ENCODE measurements at places on chromosomes 1 and 21.

- DNase-seq, result no peak
These were observed 99.5 kb downstream of the CASZ1 start for GRCh38 chr1:10696977-10697376.

- DNase-seq, result no peak
These were observed 3.5 kb upstream of the UTS2 start for GRCh38 chr1:7856345-7856744.

DNA sequence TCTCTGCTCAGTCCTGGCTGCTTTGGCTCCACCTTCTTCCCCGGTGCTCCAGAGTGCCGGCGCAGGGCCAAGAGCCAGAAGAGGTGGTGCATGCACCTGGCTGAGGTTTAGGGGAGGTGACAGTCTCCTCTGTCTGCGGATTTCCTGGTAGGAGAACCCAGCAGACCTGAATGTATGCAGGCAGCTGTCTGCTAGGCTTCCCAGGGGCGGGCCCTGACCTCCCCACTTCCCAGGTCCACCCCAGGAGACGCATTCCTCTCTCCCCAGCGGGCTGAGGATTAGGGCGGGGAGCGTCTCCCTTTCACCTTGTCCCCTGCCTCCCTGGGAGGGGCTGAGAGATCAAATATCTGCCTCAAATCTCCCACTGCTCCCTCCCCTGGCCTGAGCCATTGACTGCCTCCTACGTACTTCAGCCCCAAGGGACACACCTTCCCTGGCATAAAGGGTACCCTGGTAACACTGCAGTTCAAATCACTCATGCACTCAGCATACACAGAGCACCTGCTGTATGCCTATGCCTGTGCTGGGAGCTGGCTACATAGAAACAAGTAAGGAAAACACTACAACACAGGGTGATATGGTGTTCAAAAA lies 27.5 kb downstream of the DMBX1 start:
- DNase-seq, result no peak

DNA sequence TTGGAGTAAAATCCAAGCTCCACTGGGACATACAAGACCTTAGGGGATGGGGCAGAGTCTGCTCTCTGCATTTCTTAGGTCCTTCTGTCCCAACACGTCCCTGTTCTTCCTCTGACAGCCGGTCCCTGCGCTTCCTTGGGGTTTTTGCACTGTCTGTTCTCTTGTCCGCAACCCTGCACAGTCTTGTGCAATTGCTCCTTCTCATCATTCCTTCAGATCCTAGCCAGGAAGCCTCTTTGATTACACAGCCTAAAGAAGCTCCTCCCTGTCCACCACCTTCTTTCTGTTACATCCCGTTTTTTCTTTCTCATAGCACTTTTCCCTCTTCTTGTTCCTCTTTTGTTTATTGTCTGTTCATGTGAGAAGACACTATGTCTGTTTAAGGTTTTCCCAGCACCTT lies 19.9 kb downstream of the ACOT11 start:
- DNase-seq, result no peak

DNA sequence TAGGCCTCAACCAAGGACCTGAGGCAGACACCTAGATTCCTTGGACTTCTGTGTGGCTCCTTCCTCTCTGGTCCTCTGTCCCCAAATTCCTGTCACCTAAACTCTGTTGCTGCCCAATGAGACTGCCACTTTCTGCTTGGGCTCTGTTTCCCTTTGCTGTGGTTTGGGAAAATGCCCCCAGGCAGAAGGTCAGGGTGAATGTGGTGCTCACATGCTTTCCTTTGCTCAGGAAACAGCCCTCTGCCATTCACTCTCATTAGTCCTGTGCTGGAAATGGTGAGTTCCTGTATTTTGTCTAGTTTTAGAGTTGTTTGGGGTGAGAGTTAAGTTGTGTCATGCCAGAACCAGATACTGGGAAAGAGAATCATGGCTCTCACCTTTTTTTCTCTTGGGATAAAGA lies 22.7 kb upstream of the SHE start:
- no peak for DNase-seq

DNA sequence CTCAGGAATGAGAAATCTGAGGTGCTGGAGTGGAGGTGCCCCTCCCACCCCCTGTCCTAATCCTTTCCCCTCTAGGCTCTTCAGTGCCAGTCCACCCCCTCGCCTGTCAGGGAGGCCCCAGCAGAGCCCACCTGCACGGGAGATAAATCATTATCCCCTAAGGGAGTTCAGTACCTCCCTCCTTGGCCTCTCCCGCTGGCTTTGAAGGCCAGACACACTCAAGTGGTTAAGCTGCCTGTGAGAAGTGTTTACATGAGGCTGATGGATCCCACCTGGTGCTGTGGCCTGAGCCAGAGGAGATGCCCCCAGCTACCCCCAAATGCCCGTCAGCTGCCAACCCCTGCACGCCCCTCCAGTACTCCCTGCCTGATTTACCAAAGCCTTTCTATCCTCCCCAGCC lies 3.7 kb downstream of the RSPO1 start:
- DNase-seq, result no peak

GRCh38 chr21:41641821-41642701 lies 124.8 kb downstream of the RIPK4 start:
- no peak for DNase-seq

- no peak for DNase-seq
These were observed 14.0 kb upstream of the LEMD1 start for GRCh38 chr1:205435578-205436573.

DNA sequence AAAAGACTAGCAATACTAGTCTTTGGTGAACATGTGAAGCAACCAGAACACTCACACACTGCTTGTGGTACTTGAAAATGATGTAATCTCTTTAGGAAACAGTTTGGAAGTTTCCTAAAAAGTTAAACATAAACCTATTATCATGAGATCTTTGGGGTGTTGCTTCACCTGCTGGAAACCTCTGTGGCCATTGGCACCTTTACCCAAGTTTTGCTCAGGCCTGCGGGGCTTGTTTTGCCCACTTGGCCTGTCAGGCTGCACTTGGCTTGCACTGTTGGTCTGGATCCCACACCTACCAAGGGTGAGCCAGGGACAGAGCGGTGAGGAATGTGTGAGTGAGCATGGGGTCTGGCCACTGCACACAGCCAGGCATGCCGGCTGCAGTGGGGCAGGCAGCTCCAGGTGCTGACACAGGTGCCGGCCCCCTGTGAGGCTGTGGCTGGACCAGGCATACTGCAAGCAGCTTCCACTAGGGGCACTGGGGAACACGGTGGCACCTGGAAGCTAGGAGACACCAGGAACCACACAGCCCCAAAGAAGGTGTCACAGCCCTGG lies 14.4 kb upstream of the FNBP1L start:
- DNase-seq, result no peak

DNA sequence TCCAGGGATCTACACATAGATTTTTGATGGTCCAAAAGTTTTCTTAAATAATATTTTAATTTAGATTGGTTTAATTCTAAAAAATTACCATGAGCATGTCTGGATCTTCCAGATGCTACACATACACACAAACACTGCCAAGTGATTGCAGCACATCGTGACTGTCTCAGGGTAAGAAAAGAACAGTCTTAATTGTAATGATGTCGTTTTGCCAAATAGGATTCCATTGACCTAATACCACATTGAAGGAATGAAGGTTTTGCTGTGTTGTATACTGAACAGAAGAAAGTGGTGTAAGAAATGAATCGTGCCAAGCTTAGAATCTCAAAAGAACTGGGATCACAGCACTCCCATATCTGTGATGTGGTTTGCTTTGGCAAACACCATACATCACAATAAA lies 633.3 kb upstream of the CAMK1G start:
- DNase-seq, result no peak

GRCh38 chr21:31198575-31198974 lies 145.5 kb downstream of the TIAM1 start:
- DNase-seq, result no peak

GRCh38 chr1:38584448-38585355 lies 274.9 kb downstream of the RRAGC start:
- DNase-seq, result no peak

DNA sequence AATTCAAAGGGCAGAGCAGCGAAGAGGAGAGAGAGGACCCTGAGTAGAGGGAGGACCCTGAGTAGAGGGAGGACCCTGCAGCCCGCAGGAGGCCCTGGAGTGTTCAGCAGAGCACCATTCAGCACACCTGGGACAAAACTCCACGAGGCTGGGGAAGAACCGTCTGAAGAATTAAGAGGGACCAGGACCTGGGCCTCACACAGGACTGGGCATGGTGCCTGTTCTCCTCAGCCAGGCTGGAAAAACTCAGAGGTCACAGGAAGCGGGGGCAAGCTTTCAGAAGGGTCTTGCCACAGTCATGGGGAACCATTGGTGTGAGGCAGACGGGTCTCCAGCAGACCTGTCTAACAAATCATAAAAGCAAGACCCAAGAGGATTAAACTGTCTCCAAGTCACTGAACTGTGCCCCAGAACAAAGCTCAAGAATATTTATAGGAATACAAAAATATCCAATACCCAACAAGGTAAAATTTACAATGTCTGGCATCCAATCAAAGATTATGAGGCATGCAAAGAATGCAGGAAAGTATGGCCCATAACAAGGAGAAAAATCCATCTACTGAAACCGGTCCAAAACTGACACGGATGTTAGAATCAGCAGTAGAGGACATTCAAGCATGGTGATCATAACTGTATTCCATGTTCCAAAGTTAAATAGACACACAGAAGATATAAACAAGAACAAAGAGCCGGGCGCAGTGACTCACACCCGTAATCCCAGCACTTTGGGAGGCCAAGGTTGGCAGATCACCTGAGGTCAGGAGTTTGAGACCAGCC lies 30.6 kb downstream of the MORN1 start:
- DNase-seq, result no peak

DNA sequence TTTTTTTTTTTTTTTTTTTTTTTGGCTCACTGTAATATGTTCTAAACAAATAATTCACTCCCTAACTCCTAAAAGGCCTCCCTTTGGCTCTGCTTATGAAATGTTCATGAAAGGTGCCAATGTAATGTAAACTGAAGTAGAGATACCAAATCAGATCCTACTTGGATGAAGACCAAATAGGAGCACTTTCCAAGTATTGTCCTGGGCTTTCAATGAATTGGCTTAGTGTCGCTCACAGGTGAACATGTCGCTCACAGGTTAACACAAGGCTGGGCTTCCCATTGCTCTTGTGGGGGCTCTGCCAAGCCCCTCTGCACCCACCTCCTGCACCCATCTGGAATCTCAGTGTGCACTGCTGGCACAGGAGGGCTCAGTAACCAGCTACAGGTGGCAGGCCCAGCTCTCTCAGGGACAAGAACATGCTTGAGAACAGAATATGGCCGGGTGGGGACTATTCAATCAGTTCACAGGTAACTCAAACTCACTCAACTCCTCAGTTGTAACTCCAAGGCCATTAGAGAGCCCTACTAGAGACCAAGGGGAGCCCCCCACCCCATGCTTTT lies 10.6 kb upstream of the CD58 start:
- DNase-seq, result no peak

DNA sequence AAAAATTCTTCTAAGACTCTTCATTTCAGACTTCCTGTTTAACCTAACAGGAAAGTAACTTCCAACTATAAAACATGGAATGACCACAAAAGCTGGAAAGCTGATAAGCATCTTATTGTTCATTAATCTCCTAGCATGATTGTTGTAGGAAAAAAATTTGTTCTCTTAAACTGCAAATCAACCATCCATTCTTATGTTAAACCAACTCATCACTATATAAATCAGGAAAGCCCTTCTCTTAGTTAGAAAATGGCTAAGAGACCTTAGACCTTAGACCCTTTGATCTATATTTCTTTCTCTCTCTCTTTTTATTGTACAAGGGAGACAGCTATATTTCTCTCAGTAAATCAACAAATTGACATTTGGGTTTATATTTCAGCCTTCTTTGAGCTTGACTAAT lies 101.4 kb downstream of the UBE2U start:
- DNase-seq, result no peak

DNA sequence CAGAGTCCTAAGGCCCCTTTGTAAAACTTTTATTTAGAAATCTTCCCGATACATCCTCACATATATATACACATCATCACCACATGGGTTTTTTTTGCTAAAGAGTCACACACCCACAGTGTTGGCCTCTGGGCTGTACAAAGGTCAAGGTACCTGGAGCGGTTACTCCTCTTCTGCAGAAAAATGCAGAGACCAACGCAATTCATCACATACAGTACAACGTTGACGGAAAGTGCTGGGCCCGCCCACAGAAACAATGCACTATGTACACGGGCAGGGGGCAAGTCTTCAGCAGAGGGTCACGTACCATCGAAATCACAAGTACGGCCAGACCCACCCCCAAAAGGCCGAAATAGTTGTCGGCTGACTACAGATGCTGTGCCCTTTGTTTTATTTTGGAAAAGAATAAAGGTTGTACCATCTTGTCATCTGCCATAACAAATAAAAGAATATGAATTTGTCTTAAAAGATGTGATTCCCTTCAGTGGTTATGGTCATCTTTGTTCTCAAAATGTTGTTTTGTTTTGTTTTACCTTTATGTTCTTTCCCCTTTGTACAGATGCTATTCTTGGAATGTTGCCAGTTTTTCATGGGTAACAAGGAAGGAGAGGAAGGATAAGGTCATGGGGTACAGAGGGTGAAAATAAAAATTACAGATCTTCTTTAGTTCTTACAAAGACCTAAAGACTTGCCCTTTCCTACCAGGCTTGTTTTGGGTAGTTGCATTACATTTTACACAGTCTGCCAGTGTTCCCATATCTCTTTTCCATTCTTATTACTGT lies 15.6 kb downstream of the TAL1 start:
- DNase-seq, result no peak

- no peak for DNase-seq
These were observed 5.1 kb downstream of the TMEM201 start for GRCh38 chr1:9593492-9594465.

GRCh38 chr1:21801100-21801499 lies 11.0 kb upstream of the LDLRAD2 start:
- DNase-seq, result no peak

DNA sequence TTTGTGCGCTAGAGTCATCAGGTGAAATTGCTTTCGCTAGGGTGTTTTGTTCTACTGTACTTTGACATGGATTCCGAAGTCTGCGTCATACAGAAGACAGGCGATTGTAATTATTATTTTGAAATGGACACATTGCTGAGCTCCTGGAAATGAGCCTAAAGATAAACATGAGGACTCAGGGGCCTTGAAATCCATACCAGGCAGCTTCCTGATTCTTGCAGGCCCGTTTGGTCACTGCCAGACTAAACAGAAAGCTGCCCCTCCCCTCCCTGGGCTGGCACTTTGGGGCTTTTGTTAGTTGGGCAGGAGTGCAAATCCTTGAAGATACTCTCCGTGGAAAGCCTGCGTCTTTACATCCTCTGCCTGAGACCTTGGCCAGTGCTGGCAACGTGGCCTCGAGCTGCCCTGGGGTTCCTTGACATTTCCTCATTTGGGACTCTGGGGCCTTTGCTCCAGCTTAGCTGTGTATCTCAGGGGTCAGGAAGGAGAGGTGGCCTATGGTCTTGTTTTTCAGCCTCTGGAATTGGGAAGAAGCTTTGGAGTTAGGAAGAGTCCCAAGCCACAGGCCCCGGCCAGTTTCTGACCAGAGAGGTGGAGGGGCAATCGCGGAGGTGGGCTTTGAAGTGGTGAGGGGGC lies 26.9 kb upstream of the KCNE2 start:
- DNase-seq, result no peak

DNA sequence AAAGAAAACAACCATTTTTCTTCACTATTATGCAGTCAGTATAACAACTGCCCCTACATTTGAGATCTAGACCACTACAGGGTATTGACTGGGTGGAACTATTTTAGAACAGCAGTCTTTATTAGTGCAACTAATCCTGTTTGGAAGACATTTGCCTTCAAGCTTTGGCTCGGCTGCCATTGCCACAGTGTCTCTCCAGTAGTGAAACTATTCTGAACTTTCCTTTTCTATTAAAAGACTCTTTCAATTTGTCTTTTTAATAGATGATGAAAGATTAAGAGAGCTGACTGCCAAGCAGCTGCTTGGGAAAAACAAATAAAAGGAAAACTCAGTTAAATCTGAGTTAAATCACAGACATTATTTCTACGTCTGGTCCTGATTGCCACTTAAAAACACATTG lies 49.3 kb downstream of the LPGAT1 start:
- DNase-seq, result no peak

- no peak for DNase-seq
These were observed 203.3 kb upstream of the IVNS1ABP start for GRCh38 chr1:185520188-185520920.
